PC-9 (cell line): ENCODE measurements at places on chromosomes 3 and 15. TPM values are rescaled to one million over a fixed set of nuclear protein-coding genes. Genes with fewer than 3 reads are reported as not detected.

- H3K4me3 ChIP-seq, result no peak overlapping the region
- H3K27me3 ChIP-seq, result no peaks in the 10 kb centered on the region
- H3K36me3 ChIP-seq, result no peaks in the 10 kb centered on the region
- H3K4me1 ChIP-seq, result no peaks in the 10 kb centered on the region
- H3K27ac ChIP-seq, result no peak overlapping the region
Measured at GRCh38 chr3:127914584-127914983, 448 bp upstream of the KBTBD12 start.

- no peaks in the 10 kb centered on the region for H3K27me3 ChIP-seq
- no peaks in the 10 kb centered on the region for H3K36me3 ChIP-seq
- peaks cover 29% of the 10 kb centered on the region for H3K4me1 ChIP-seq
- no peak overlapping the region for H3K27ac ChIP-seq
Measured at GRCh38 chr15:84983711-84984110, 2.1 kb downstream of the PDE8A start.

DNA sequence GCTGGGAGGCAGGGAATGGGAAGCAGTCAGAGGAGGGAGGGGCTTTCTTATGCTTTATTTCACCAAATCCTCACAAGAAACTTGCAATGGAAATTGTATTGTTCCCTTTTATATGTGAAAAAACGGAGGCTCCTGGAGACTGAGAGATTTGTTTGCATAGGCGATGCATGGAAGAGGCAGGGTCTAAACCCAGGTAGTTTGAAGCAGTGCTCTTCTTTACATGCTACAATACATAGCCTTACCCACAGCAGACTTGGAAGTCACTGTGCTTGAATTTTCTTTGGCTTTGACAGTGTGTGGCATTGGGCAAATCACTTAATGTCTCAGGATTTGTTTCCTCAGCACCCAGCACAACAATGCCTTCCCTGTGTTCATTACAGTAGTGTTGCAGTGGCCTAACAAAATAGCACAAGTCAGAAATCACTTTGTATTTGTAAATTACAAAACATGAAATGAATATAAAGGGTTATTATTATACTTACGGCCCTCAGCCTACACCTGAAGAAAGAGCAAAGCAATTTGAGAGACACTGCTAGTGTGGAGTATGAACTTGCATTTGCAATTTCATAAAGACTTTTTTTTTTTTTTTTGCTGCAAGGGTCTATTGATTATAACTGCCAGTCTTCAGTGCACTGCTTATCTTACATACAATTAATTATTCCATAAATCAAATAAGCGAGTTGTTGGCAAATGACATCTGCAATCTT is 646.4 kb upstream of the KCNMB2 start:
- no peaks in the 10 kb centered on the region for H3K36me3 ChIP-seq
- H3K4me3 ChIP-seq, result no peak overlapping the region
- no peak overlapping the region for H3K27ac ChIP-seq
- no peaks in the 10 kb centered on the region for H3K4me1 ChIP-seq
- no peak for DNase-seq

DNA sequence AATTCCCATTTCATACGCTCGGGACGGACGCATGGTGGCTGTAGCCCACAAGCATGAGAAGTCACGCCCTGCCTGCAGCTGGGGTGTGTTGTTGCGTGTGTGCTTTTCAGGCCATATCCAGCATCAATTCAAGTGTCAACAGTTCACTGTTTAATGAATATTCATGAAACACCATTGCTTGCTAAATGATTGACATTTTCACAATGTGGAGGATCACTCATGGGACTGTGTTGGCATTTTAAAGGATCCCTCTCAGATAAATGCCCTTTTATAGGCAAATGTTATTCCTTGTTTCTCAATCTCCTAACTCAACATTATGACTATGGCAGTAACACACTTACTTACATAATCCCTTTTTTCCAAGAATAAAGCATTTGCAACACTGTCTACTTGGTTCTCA is 511.3 kb downstream of the GABRG3 start:
- no peaks in the 10 kb centered on the region for H3K27me3 ChIP-seq
- no peak for DNase-seq
- H3K4me3 ChIP-seq, result no peak overlapping the region
- H3K27ac ChIP-seq, result no peak overlapping the region
- H3K36me3 ChIP-seq, result no peaks in the 10 kb centered on the region

Gene SSR3
- 117 and 152 TPM in 2 replicates for total RNA-seq

Gene RARRES1
- total RNA-seq, result 9.3 and 20.5 TPM in 2 replicates

Gene FGD5
- not detected in 2 replicates for total RNA-seq

Gene ADGRG7
- not detected in 2 replicates for total RNA-seq

- no peak for DNase-seq
- no peaks in the 10 kb centered on the region for H3K27me3 ChIP-seq
- H3K36me3 ChIP-seq, result no peaks in the 10 kb centered on the region
- H3K4me3 ChIP-seq, result no peak overlapping the region
- H3K27ac ChIP-seq, result no peak overlapping the region
- peaks cover 14% of the 10 kb centered on the region for H3K4me1 ChIP-seq
Measured at GRCh38 chr3:66017084-66017483, 21.6 kb downstream of the MAGI1 start.

DNA sequence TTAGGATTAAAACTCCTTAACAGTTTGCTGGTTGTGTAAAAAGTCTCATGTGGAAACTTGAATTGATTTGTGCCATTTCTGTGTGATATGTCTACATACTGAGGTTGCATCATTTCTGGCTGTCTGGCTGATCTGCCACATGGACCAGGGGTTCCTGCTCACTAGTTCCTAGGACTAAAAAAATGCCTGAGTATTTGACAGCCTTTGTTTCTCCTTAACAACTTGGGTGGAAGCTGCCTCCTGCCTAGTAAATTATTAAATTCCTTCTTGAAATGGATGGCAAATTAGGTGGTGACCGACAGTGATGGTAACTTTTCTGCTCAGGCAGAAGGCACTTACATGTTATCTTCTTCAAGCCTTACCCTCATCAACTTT is 226.9 kb upstream of the MRPL3 start:
- no peaks in the 10 kb centered on the region for H3K27me3 ChIP-seq
- peaks cover 16% of the 10 kb centered on the region for H3K4me1 ChIP-seq
- H3K27ac ChIP-seq, result peak overlapping the region; percentile 38; the same call in 1 of the 2 replicates
- H3K36me3 ChIP-seq, result no peaks in the 10 kb centered on the region
- no peak overlapping the region for H3K4me3 ChIP-seq

- no peaks in the 10 kb centered on the region for H3K36me3 ChIP-seq
- no peak overlapping the region for H3K4me3 ChIP-seq
- DNase-seq, result no peak
- H3K4me1 ChIP-seq, result peaks cover 19% of the 10 kb centered on the region
- H3K27me3 ChIP-seq, result no peaks in the 10 kb centered on the region
- H3K27ac ChIP-seq, result no peak overlapping the region
Measured at GRCh38 chr3:194330160-194330559, 21.0 kb downstream of the CPN2 start.

DNA sequence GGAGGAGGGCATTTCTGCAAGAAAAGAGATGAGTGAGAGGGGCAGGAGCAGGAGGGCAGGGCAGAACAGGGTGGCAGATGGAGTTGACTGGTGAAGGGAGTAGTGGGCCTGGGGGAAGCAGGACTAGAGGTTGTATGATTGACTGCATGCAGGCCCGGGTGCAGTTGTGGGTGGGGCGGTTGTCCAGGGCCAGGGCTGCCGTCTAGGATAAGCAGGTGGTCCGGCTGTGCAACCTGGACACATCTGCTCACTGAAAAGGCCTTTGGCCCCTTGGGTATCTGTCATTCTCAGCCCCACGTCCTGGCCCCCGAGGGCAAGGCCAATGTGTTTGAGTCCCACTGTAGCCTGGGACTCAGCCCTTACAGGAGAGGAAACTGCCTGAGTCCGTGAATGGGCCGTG is 25.4 kb downstream of the ALS2CL start:
- H3K36me3 ChIP-seq, result no peaks in the 10 kb centered on the region
- DNase-seq, result no peak
- no peak overlapping the region for H3K4me3 ChIP-seq
- H3K27ac ChIP-seq, result no peak overlapping the region

DNA sequence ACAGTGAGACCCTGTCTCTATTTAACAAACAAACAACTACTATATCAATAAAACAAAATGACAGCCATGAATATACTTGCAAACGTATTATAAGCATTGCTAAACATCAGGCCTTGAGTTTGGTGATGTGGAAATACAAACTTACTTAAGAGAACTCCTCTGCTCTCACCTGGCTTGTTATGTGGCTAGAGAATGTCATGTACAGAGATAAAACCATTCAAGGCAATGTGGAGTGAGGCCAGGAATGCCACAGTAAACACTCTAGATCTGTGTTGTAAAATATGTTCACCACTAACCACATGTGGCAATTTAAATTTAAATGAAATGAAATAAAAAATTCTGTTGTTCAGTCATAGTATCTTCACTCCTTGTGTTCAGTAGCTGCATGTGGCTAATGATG is 22.7 kb upstream of the RARB start:
- no peak for DNase-seq
- H3K4me3 ChIP-seq, result no peak overlapping the region
- H3K27me3 ChIP-seq, result no peaks in the 10 kb centered on the region
- H3K36me3 ChIP-seq, result no peaks in the 10 kb centered on the region
- H3K27ac ChIP-seq, result no peak overlapping the region

Gene IMPG2
- 0.05 and 0.11 TPM in 2 replicates for total RNA-seq

- no peak for DNase-seq
- H3K4me1 ChIP-seq, result no peaks in the 10 kb centered on the region
- no peak overlapping the region for H3K4me3 ChIP-seq
- no peak overlapping the region for H3K27ac ChIP-seq
Measured at GRCh38 chr3:16406166-16406565, 107.3 kb downstream of the RFTN1 start.

Gene CCDC54
- total RNA-seq, result not detected in 2 replicates

DNA sequence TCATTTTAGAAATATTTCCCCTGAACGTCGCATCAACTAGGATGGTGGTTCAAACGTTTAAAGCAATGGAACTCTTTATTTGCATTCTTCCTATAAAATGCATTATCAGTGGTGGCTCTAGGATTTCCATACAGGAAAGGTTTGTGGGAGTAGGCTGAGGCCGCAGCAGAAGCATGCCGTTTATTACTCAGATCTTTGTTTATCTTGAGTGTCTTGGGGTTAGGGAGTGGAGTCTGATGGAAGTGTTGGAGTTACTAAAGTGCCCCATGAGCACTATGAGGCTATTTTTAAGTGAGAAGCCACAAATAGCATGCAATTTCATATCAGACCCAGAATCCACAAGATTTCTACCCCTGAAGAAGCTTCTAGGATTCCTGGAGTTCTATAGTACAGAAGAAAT is 26.2 kb downstream of the ATOSA start:
- no peaks in the 10 kb centered on the region for H3K36me3 ChIP-seq
- no peaks in the 10 kb centered on the region for H3K27me3 ChIP-seq
- H3K4me1 ChIP-seq, result peaks cover 13% of the 10 kb centered on the region
- H3K4me3 ChIP-seq, result no peak overlapping the region

DNA sequence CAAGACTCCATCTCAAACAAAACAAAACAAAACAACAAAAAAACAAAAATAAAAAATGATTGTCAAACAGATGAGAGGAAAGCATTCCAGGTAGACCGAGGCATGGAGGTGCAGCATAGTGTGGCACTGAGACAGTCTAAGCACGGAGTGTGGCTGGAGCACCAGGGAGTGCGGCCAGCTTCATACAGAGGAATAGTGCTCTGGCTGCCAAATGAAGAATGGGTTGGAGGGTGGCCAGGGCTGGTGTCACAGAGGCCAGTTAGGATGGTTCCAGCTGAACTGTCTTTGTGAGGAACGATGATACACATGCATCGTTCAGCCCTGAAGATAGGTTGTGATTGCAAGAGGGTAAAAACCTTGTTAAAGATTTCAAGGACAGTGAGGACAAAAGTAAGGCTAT is 28.3 kb downstream of the MITF start:
- no peak overlapping the region for H3K27ac ChIP-seq
- H3K27me3 ChIP-seq, result no peaks in the 10 kb centered on the region
- no peaks in the 10 kb centered on the region for H3K36me3 ChIP-seq

GRCh38 chr15:80367661-80368060 is 36.5 kb upstream of the ARNT2 start:
- DNase-seq, result no peak
- peaks cover 42% of the 10 kb centered on the region for H3K27me3 ChIP-seq
- no peak overlapping the region for H3K4me3 ChIP-seq
- H3K36me3 ChIP-seq, result no peaks in the 10 kb centered on the region

GRCh38 chr3:143071776-143072175 is 47.8 kb upstream of the CHST2 start:
- no peaks in the 10 kb centered on the region for H3K36me3 ChIP-seq
- no peaks in the 10 kb centered on the region for H3K4me1 ChIP-seq
- H3K4me3 ChIP-seq, result no peak overlapping the region
- H3K27ac ChIP-seq, result no peak overlapping the region
- DNase-seq, result no peak
- H3K27me3 ChIP-seq, result no peaks in the 10 kb centered on the region

- no peaks in the 10 kb centered on the region for H3K4me1 ChIP-seq
- H3K27me3 ChIP-seq, result 0 out of 2 replicates have a peak, but pooled peaks cover 6% of the 10 kb centered on the region
- H3K36me3 ChIP-seq, result no peaks in the 10 kb centered on the region
- no peak overlapping the region for H3K4me3 ChIP-seq
- H3K27ac ChIP-seq, result no peak overlapping the region
- DNase-seq, result no peak
Measured at GRCh38 chr3:42732829-42733459, 30.3 kb upstream of the HHATL start.

GRCh38 chr3:31262201-31262600 is 270.5 kb upstream of the STT3B start:
- DNase-seq, result no peak
- H3K4me1 ChIP-seq, result no peaks in the 10 kb centered on the region
- no peak overlapping the region for H3K27ac ChIP-seq
- no peaks in the 10 kb centered on the region for H3K36me3 ChIP-seq

Gene SATB1
- 25.4 and 28.7 TPM in 2 replicates for total RNA-seq

Gene CPEB1
- not detected in 2 replicates for total RNA-seq

DNA sequence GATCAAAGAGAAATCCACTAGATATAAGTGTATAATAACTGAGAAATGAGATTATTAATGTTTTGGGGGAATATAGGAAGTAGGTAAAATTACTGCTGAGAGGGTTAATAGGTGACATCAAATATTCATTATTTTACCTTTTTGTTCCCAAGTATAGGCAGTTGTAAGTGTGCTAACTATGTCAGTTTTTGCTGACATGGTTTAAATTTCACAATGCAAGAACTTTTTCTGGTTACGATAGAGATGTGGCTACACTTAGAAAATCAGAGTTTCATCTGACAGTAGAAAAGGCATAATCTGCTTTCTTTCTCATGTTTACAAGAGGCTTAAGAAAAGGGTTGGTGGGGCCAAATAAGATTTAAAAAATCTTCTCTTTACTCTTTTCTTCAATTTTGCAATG is 235.0 kb upstream of the DPPA4 start:
- DNase-seq, result no peak
- no peak overlapping the region for H3K4me3 ChIP-seq
- no peaks in the 10 kb centered on the region for H3K36me3 ChIP-seq
- no peaks in the 10 kb centered on the region for H3K27me3 ChIP-seq
- no peak overlapping the region for H3K27ac ChIP-seq

DNA sequence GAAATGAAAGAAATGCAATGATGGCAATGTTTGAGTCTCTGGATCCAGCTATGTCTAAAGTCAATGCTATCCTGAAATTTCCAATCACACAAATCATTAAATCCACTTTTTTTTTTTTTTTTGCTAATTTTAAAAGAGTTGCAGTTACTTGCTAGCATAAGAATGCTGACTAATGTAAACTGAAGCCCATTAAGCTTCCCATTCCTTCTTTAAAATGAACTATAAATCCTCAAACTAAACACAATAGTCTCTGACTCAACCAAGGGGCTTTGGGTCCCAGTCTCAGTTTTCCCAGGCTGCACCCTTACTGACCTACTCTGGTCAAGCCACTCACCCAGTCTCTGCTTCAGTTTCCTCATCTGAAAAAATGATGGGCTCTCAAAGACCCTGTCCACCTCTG is 361.1 kb downstream of the ERC2 start:
- no peaks in the 10 kb centered on the region for H3K36me3 ChIP-seq
- no peak overlapping the region for H3K4me3 ChIP-seq
- DNase-seq, result no peak
- H3K27me3 ChIP-seq, result no peaks in the 10 kb centered on the region

Gene TMEM207
- not detected in 2 replicates for total RNA-seq

Gene LRRC15
- 0.08 TPM in 1 of 2 replicates, not detected in the other for total RNA-seq
